ACHN (cell line): ENCODE measurements at places on chromosomes 7 and 10.
A peak's percentile ranks its signal among the peaks of the same experiment; 100 is the strongest.

GRCh38 chr7:73517241-73517995, 4.7 kb downstream of the BAZ1B start:
- no peak for DNase-seq

GRCh38 chr7:11548532-11548931, 283.5 kb downstream of the THSD7A start:
- DNase-seq, result no peak

DNA sequence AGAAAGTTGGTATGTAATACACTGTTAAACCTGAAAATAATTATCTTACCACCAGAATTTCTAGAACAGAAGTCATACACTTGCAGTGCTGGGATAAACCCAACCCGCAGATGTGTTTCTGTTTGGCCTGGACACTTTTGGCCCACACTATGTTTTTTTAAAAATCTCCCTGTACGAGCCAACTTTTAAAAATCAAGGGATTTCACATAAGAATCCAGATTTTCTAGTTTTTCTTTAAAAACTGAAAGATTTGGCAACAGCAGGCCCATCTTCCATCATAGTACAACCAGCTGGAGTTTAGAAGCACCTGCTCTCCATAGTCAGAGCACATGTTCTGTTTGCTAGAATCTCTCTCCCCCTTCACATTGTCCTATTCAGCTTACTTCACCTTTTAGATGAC, 74.0 kb downstream of the TLL2 start:
- DNase-seq, result no peak

GRCh38 chr10:96584035-96584434, 2.8 kb downstream of the TM9SF3 start:
- no peak for DNase-seq

GRCh38 chr7:18472161-18472483, 23.4 kb upstream of the HDAC9 start:
- DNase-seq, result no peak

GRCh38 chr10:98380493-98381339, 34.3 kb downstream of the PYROXD2 start:
- DNase-seq, result no peak

- no peak for DNase-seq
Observed at GRCh38 chr7:37537439-37537838, 88.8 kb upstream of the ELMO1 start.

DNA sequence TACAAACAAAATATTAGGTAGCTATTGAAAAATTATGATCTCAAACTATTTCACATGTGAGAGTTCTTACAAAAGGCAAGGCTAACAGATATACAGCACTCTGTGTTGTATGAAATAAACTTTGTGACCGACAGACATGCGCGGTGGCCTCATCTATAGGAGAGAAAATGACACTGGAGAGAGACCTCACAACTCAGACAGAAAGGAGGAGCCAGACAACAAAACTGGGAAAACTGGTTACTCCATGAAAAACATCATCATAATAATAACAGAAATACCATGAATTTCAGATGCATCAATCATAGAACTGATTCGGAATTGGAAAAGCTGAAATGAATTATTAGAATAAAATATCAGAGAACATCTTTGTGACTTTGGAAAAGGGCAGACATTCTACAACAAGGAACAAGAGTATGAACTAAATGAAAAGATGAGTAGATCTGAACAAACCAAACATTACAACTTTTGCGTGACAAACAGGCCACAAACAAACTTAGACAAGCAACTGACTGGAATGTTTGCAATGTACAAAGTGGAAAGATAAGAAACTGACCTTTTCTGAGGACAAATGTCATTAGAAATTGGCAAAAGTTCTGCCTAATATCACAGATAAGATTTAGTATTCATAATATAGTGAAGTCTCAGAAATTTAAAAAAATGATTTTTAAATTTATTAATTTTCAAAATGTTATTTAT, 69.3 kb downstream of the TNS3 start:
- no peak for DNase-seq

GRCh38 chr10:49499305-49499851, 39.5 kb downstream of the ERCC6 start:
- DNase-seq, result no peak

DNA sequence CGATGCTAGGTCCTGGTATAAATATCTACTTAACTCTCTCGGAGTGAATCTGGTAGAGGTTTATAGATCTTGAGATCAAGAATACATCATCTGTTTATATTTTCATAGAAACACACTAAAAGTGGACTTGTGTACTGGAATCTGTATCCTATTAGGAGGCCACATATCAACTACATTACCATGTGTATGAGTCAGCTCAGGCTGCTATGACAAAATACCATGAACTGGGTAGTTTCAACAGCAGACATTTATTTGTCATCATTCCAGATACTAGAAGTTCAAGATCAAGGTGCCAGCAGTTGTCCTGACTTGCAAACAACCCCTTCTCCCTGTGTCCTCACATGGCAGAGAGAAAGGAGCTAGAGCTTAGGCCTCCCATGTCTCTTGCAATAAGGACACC, 113.9 kb upstream of the PFKP start:
- no peak for DNase-seq

DNA sequence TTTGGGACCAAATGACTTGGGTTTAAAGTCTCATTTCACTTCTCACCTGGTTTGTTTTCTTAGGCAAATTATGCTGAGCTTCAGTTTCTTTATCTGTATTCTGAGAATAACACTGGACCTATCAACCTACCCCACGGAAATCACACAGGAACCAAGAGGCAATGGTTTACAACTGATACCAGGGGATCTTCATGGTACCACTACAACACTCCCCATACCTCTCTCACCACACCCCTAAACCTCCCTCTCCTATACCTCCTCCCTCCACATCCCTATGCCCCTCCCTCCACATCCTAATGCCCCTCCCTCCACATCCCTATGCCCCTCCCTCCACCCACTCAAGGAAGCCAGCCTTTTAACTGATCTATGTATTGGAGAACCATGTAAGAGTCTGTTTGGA, 9.9 kb downstream of the FAM204A start:
- peak; percentile 24 for DNase-seq

DNA sequence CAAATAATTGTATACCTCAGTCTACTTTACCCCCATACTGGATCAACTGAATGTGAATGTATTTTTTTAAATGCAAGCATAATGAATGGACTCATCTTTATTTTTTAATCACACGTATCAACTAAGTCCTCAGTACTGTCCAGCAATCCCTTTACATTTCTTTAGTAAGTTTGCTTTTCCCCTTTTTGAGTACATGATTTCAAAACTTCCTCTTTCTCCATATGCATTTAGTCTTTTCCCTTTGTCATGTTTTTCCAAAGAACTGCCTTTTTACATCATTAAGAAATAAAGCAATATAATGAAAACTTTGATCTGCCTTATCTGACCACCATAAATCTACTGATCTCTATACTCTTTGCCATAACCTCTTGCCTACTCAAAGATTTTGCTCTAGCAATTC, 182.5 kb upstream of the AKR1E2 start:
- DNase-seq, result no peak

- DNase-seq, result no peak
Observed at GRCh38 chr7:47405286-47405904, 176.5 kb downstream of the TNS3 start.

DNA sequence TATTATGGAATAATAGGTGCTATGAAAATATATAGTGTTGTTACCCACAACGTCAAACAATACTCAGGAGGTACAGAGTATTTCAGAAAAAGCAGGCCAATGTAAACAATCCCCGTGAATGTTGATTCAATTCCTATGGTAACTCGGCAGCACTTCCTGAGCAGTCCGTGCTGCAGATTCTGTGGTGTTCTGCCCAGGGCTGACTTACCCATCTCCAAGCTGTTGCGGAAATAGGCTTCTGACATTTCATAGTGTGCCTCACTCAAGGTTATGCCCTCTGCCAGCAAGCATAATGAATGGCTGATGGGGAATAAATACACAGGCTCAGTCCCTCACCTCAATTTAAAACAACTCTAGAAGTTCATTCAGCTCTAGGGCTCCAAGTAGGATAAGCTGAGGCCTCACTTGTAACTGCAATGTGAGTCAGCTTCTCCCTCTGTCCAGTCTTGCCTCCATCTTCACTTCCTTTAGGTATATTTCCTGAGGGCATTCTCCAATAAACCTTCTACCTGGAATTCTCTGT, 177.6 kb downstream of the GNAI1 start:
- no peak for DNase-seq

DNA sequence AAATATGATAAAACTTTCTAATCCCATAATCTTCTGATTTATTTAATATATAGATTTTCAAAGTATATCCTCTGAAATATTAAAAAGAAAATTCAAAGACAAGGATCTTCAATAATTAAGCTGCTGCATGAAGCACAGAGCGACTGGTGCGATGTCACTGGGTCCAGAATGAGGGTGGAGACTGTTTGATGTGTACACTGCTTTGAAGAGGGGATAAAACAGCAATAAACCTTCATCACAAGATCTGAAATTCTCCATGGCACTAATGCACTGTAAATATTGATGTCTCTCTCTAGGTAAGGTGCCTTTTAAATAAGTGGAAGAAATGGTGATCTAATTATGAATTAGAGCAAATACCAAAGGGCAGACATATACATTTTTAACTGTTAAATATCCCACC, 337.8 kb downstream of the PARD3 start:
- DNase-seq, result no peak

DNA sequence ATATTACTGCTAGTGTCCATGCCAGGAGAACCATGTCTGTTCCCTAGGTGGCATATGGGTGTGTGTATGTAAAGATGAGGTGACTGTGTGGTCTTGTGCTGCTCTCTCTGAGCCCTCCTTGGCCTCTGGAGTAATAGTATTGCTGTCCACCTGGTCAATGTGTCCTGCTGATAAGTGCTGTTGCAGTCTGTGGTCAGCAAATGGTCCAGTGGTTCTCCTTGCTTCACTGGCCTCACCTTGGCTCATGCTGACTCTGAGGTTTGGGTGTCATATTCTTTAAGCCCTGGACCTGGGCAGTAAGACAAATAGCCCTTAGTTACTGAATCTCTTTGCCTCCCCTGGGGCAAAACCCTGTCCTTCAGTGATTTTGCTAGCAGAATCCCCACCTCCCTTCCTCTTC, 56.8 kb downstream of the TPST1 start:
- DNase-seq, result peak; percentile 68

DNA sequence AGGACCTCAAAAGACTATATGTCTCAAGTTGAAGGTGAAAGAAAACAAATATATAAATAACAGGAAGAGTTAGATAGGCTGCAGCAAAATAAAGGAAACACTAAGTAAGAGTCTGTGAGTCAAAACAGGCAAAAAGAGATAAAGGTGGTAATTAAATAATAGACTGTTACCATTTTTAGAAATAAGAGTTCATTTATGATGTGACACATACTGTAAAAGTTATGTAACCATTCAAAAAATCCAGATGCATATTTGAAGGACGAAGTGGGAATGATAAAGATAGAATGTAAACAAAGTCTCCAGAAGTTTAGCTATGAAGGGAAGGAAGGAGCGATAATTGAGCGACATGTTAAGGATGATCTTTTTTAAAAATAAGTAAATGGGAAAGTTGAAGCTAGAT, 50.5 kb downstream of the HECTD2 start:
- DNase-seq, result no peak

GRCh38 chr7:71132377-71133231, 660 bp downstream of the GALNT17 start:
- no peak for DNase-seq

GRCh38 chr7:92432299-92432946, 14.9 kb upstream of the GATAD1 start:
- no peak for DNase-seq

DNA sequence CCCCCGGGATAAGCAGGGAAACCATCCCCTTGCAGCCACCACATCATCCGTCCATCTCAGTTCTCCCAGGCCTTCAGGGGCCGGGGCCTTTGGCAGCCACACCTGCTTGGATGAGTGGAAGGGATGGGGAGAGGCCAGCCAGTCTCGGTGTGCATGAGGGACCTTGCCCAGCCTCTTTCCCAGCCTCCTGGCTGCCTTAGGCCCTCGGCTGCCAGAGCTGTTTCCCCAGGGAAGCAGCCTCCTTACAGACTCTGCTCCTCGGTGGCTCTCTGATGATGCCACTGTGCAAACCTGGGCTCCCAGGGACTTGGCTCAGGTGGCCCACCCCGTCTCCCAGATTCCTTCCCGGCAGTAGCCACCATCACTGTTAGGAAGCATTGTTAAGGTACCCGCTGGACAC, 14.7 kb downstream of the FGF8 start:
- no peak for DNase-seq

DNA sequence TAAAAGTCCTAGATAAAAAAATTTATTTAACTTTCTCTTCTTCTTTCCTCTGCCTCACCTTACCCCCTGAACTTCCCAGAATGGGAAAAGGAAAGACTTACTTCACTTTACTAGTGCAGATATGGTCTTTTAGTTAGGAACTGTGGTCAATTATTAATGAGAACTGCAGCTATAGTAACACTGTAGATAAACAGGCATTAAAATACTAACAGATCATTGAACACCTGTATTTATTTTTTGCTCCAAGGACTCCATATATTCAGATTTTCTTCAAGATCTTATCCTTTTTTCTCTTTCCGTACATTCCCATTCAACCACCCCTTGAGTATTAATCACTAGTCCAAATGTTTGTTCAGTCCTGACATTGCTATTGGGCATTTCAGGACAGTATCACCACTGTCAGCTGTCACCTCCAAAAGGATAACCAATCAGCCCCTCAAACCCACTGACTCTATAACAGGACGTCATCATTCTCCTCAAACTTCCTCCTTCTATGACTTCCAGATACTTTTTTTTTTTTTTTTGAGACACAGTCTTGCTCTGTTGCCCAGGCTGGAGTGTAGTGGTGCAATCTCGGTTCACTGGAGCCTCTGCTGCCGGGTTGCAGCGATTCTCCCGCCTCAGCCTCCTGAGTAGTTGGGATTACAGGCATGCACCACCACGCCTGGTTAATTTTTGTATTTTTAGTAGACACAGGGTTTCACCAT, 4.2 kb downstream of the CPVL start:
- no peak for DNase-seq

DNA sequence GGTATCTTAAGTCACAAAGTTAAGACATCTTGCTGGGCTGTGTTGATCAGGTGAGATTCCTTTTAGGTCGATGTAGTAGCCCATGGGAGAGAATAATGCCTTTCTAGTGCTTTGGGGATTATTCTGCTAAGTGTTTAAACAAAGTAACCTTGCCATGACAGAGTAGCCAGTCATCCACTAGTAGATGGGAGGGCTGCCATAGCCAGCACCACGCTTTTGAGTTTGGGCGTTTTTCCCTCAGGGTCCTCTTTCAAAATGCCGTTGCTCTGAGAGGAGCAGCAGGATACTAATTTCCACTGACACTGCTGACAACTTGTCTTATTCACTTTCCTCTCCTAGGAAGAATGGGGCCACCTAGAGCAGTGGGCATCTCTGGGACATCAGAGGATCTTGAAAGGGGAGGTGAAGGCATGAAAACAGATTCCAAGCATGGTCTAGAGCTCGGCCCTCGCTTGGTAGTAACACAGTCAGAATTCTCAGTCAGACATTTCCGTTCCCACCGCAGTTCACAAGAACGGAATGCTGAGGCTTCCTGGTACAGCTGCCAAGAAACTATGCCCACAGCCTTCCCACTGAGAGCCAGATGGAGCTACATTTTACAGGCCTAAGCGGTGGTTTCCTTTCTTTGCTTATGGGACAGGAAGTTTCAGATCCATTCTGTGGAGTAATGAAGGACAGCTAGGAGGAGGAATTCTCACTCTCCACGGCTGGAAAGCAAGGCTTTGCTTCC, 15.3 kb upstream of the RSU1 start:
- DNase-seq, result peak; percentile 59

- no peak for DNase-seq
Observed at GRCh38 chr10:108990441-108990840, 932.9 kb downstream of the XPNPEP1 start.
